CD4-positive, alpha-beta memory T cell (primary cell): ENCODE measurements at places on chromosomes 6 and 20. TPM values are rescaled to one million over a fixed set of nuclear protein-coding genes. Genes with fewer than 3 reads are reported as not detected.

Gene AARS2
- 23.7 TPM for total RNA-seq

DNA sequence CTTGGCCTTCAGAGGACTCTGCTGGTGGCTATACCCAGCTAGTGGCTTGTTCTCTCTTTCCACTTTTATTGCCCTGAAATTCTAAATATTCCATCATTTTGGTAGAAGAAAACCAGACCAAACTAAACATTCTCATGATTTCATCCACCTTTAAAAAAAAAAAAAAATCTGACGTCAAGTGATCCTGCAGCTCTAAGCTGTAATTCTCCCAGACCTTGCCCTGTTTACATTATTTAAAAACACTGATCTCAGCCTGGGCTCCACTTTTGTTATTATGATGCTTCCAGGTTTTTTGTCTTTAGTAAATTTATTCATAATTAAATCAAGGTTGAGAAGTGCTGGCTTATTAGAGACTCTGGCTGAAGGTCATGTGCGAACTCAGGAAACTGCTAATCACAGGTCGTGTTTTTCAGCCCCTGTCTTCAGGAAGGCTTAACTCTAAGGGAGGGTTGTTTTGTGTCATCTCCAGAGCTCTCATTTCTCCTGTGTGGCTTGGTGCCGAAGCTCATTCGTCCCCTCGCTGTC lies 114.4 kb downstream of the MTHFD1L start:
- no peak overlapping the region for H3K27ac ChIP-seq
- DNase-seq, result no peak
- no peaks in the 10 kb centered on the region for H3K36me3 ChIP-seq

Gene RAB44
- not detected for total RNA-seq

GRCh38 chr20:25323496-25324246 lies 67.0 kb downstream of the ABHD12 start:
- DNase-seq, result no peak
- H3K27me3 ChIP-seq, result no peaks in the 10 kb centered on the region
- no peak overlapping the region for H3K4me3 ChIP-seq
- H3K36me3 ChIP-seq, result peaks cover 4% of the 10 kb centered on the region
- no peaks in the 10 kb centered on the region for H3K4me1 ChIP-seq

GRCh38 chr20:19964289-19965265 lies 52.6 kb upstream of the NAA20 start:
- H3K4me3 ChIP-seq, result no peak overlapping the region
- no peaks in the 10 kb centered on the region for H3K27me3 ChIP-seq
- peaks cover 29% of the 10 kb centered on the region for H3K4me1 ChIP-seq
- no peak overlapping the region for H3K27ac ChIP-seq
- no peak for DNase-seq

Gene SPATS1
- not detected for total RNA-seq

Gene SIRPB1
- total RNA-seq, result 4.7 TPM

DNA sequence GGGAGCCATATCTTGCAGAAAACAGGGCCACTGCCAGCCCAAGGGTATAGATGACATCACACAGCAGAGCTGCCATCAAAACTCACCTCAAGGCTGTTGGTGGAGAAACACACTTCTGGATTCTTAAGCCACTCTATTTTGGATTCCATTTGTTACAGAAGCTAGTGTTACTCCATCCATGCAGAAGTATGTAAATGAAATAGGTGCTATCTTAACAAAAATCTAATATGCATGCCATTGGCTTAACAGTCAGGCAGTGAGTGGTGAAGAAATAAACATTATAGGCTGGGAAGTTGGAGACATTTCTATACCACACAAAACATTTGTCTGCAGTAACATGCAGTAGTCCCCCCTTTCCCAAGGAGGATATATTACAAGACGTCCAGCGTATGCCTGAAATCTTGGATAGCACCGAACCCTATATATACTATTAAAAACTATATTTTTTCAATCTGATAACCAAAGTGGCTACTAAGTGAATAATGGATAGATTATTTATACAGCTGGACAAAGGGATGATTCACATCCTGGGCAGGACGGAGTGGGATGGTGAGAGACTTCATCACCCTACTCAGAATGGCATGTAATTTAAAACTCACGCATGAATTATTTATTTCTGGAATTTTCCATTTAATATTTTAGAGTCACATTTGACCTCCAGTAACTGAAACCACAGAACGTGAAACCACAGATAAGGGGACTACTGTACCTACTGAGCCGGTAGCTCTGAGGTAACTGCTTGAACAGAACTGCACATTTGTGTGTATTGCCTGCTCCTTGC lies 160.0 kb upstream of the PLN start:
- no peaks in the 10 kb centered on the region for H3K36me3 ChIP-seq
- H3K27me3 ChIP-seq, result no peaks in the 10 kb centered on the region
- H3K27ac ChIP-seq, result no peak overlapping the region
- no peak for DNase-seq
- no peaks in the 10 kb centered on the region for H3K4me1 ChIP-seq

Gene WFDC5
- not detected for total RNA-seq

Gene SAMD10
- 7.5 TPM for total RNA-seq

DNA sequence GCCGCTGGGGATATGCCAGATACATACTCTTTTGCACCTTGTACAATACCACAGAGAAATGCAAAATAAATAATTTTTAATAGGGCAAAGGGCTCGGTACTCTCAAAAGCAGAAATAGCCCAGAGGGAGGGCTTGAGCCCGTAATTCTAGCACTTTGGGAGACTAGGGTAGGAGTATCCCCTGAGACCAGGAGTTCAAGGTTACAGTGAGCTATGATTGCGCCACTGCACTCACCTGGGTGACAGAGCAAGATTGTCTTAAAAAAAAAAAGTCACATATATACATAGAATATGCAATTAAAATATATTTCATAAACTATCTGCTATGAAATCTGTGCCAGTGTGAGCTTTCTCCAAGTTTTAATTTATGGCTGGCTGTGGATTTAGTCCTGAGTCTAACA lies 818 bp upstream of the TRMT11 start:
- no peaks in the 10 kb centered on the region for H3K27me3 ChIP-seq
- H3K4me3 ChIP-seq, result no peak overlapping the region
- no peak for DNase-seq
- H3K27ac ChIP-seq, result peak overlapping the region; percentile 77

Gene ID1
- 0.50 TPM for total RNA-seq

GRCh38 chr6:160048471-160048870 lies 73.1 kb upstream of the SLC22A1 start:
- peaks cover 9% of the 10 kb centered on the region for H3K4me1 ChIP-seq
- peaks cover 74% of the 10 kb centered on the region for H3K36me3 ChIP-seq
- no peak overlapping the region for H3K27ac ChIP-seq
- no peak overlapping the region for H3K4me3 ChIP-seq

Gene TAAR9
- total RNA-seq, result not detected
